Mesenchymal stem cell (in vitro differentiated cells and primary cell): ENCODE measurements at places on chromosomes 4 and X.

DNA sequence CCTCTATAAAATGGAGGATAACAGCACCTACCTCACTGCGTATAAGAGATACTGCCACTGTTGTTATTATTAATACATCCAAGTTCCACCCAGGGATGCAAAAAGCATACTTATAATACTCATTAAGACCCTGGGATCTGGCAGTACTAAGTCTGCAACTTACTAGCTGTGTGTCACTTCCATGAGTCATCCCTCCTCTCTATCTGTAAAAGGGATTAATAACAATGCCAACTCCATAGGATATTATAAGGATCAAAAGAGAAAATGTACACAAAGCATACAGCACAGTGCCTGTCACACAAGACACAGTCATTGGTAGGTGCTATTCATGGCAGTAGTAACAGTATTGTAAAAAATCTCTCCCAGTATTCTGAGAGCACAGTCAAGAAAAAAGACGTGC lies 216.7 kb downstream of the HS6ST2 start:
- no peaks in the 10 kb centered on the region for H3K27me3 ChIP-seq
- peak; percentile 7 for DNase-seq
- H3K4me3 ChIP-seq: no peak overlapping the region
- H3K36me3 ChIP-seq: no peaks in the 10 kb centered on the region
- no peak overlapping the region for H3K27ac ChIP-seq
- peaks cover 4% of the 10 kb centered on the region for H3K4me1 ChIP-seq

- no peak overlapping the region for H3K27ac ChIP-seq
- H3K36me3 ChIP-seq: no peaks in the 10 kb centered on the region
- H3K4me3 ChIP-seq: no peak overlapping the region
- H3K27me3 ChIP-seq: no peaks in the 10 kb centered on the region
- no peaks in the 10 kb centered on the region for H3K4me1 ChIP-seq
Measured at GRCh38 chr4:17707671-17708070, 73.8 kb downstream of the FAM184B start.

DNA sequence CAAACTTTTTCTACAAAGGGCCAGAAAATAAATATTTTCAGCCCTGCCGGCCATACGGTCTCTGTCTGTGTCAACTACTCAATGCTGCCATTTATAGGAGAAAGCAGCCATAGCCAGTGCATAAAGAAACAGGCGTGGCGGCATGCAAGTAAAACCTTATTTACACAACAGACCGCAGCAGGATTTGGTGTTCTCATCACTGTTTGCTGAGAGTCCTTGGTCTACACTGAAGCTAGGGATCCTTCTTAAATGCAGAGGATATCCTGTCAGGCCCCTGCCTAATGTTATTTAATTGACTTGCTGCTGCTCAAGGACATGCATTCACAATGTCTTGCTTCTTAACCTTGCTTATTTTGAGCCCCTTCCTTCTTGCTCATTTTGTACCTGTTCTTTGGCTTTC lies 54.7 kb downstream of the CPE start:
- no peak overlapping the region for H3K27ac ChIP-seq
- no peak for DNase-seq
- no peak overlapping the region for H3K4me3 ChIP-seq
- H3K36me3 ChIP-seq: no peaks in the 10 kb centered on the region
- no peaks in the 10 kb centered on the region for H3K27me3 ChIP-seq

GRCh38 chr4:1172228-1172851 lies at the start of gene SPON2:
Gene SPON2, minus strand, starts transcription at chr4:1172583.
- H3K27me3 ChIP-seq: no peaks in the 10 kb centered on the region
- H3K27ac ChIP-seq: peak within 1 kb of the TSS; percentile 96
- peaks cover 46% of the 10 kb centered on the region for H3K36me3 ChIP-seq
- peak within 1 kb of the TSS; percentile 86 for H3K4me3 ChIP-seq
- DNase-seq: peak; percentile 89

DNA sequence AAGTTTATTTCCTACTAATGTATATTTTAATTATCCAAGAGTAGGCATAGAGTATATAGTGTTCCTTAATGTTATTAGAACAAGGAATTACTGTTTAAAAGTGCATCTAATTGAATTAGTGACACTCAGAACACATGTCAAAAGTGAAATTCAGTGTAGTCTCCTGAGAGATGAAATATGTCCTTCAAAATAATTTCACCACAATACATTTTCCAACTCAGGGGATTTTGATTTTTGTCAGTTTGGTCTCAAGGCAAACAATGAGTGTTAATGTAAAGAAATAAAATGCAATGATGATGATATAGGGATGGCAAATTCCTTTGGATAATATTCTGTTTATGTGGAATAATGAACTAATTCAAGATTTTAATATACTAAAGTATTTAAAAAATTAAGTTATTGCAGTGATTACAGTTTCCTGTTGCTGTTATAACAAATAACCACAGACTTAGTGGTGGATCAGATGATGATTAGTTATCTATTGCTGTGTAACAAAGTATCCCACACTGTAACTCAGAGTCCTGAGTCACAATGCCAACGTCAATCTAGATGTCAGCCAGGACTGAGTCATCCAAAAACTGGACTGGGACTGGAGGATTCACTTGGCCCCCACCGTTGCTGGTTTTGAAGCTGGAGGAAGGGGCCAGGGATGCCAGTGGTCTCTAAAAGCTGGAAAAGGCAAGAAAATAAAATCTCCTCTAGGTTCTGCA lies 148.0 kb upstream of the SLC7A11 start:
- H3K27me3 ChIP-seq: no peaks in the 10 kb centered on the region
- H3K36me3 ChIP-seq: no peaks in the 10 kb centered on the region
- no peak overlapping the region for H3K27ac ChIP-seq

GRCh38 chr4:68344049-68344448 lies 5.8 kb downstream of the YTHDC1 start:
- no peak overlapping the region for H3K27ac ChIP-seq
- no peak for DNase-seq
- no peaks in the 10 kb centered on the region for H3K27me3 ChIP-seq
- peaks cover 2% of the 10 kb centered on the region for H3K4me1 ChIP-seq
- no peak overlapping the region for H3K4me3 ChIP-seq
